ENCODE measurements at places on chromosomes 3 and 15. TPM values are rescaled to one million over a fixed set of nuclear protein-coding genes. Genes with fewer than 3 reads are reported as not detected.

GRCh38 chr15:51098331-51098619 is 3.6 kb upstream of the TNFAIP8L3 start:
- H3K36me3 ChIP-seq, result no peaks in the 10 kb centered on the region
- H3K4me3 ChIP-seq, result no peak overlapping the region
- no peak for DNase-seq
- peaks cover 7% of the 10 kb centered on the region for H3K27me3 ChIP-seq

GRCh38 chr3:193545304-193545703 is 9.4 kb downstream of the ATP13A4 start:
- H3K36me3 ChIP-seq, result no peaks in the 10 kb centered on the region
- H3K4me3 ChIP-seq, result no peak overlapping the region
- no peaks in the 10 kb centered on the region for H3K27me3 ChIP-seq

- no peaks in the 10 kb centered on the region for H3K4me1 ChIP-seq
- no peak overlapping the region for H3K27ac ChIP-seq
- no peaks in the 10 kb centered on the region for H3K27me3 ChIP-seq
- no peak overlapping the region for H3K4me3 ChIP-seq
Measured at GRCh38 chr3:160217675-160218074, 7.5 kb upstream of the C3orf80 start.

Gene PLOD2
- total RNA-seq, result 66.0 TPM

Gene STX19
- not detected for total RNA-seq

Gene B3GALNT1
- 25.7 TPM for total RNA-seq

Gene SAMMSON
- 0.98 TPM for total RNA-seq

All from kidney (tissue), 22 donors.